ENCODE measurements at places on chromosomes 7 and 10.

DNA sequence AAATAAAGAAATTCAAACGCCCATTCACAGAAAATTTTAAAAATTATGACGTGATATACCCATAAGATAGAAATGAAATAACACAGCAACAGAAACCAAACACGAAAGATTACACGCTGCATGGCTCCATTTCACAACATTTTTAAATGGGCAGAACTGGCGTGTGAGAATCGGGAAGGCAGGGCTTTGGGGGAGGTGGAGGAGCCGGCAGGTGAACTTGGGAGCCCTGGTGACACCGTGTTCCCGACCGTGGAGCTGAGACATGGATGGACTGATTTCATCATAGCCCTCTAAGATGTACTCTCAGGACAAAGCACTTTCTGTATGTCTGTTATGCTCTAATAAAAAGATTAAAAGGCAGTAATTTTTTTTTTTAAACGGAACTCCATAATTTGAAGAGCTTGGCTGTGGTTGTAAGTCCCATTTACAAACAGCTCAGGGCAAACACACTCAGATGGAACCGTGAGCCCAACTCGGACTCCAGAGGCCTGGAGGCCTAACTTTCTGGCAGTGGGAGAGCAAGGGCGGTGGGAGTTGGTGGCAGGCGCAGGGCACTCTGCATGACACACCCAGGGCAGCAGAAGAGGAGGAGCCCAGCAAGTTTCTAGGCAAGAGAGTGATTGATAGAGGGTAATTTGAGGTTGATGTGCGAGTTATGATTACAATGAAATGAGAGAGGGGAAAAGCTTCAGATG, 203.4 kb downstream of the MAD1L1 start:
- DNase-seq = no peak

DNA sequence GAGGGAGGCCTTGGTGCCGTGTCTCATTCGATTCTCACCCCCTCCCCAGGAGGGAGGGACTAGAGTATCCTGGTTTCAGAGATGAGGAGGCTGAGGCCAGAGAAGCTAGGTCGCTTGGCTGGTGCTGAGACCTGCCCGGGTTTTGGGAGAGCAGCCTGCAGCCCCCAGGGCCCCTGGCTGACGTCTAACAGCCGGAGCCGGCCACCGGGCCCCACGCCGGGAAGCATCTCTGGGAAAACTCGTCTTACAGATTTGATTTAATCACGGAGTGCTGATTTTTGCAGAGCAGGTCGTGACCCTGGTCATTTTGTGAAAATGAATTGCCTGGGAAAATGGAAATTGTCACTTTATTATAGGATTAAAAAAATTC, 97.5 kb downstream of the MICALL2 start:
- no peak for DNase-seq

GRCh38 chr10:110006358-110007160, 1.2 kb upstream of the ADD3 start:
- DNase-seq = no peak

DNA sequence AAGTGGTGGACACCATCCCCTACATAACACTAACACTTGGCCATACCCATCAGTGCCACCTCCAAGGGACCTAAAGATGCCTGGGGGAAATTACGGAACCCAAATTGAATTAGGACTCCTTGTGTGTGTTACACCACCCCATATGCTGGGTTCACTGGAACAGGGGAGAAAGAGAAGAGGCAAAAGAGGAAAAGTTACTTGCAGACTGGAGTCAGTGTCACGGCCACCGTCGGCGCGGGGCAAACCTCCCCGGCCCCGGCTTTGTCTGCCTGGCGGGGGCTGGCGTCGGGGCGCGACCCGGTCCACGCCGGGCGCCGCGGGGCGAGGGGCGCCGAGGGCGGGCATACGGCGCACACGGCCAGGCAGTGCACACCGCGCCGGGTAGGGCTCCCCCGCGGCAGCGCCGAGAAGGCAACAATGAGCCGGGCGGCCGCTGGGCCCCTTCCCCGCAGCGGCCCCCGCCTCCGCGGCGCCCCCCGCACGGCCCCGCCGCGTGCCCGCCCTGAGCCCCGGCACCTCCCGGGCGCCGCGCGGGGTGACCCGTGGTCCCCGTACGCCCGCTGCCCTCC, 171.1 kb downstream of the FAM107B start:
- DNase-seq = peak; percentile 7

DNA sequence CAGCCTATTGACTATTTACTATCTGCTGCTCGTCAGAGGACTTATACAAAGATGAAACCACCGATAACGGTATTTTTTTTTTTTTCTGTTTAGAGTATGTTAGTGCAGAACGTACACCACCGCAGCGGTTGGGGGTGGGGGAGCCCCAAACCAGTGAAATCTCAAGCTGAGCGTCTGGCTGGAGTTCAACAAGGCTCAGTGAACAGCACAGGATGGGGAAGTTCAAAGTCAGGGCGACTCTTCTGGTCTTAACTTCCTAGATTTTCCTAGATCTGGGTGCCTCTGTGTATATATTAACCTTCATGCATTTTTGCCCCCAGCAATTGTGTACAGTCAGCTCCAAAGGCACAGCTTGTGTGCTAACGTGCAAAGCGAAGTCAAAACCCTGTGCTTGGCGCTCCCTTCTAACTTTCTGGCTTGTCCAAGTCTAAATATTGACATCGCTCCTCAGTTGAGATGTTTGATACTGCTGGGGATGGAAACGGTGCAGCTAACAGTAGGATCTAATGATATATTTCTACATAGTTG, 1.1 kb downstream of the RHOBTB1 start:
- no peak for DNase-seq

DNA sequence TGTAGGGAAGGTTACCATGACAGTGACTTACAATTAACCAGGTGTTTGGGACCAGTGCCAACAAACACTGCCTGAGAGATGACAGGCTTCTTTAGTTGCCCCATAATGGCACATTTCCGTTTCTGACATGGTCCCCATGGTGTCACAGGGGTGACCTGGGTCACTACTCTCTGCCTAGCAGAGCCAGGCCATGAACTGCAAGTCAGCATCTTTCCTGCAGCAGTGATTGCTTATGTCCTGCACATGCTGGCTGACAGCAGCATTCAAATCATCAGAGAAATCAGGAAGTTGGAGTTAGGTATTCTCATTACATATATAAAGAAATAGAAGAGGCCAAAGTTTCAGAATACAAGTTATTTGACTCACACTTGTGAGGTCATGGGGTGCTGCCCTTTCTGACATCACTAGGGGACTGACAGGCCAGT, 47.1 kb upstream of the ZNRF2 start:
- peak; percentile 59 for DNase-seq

DNA sequence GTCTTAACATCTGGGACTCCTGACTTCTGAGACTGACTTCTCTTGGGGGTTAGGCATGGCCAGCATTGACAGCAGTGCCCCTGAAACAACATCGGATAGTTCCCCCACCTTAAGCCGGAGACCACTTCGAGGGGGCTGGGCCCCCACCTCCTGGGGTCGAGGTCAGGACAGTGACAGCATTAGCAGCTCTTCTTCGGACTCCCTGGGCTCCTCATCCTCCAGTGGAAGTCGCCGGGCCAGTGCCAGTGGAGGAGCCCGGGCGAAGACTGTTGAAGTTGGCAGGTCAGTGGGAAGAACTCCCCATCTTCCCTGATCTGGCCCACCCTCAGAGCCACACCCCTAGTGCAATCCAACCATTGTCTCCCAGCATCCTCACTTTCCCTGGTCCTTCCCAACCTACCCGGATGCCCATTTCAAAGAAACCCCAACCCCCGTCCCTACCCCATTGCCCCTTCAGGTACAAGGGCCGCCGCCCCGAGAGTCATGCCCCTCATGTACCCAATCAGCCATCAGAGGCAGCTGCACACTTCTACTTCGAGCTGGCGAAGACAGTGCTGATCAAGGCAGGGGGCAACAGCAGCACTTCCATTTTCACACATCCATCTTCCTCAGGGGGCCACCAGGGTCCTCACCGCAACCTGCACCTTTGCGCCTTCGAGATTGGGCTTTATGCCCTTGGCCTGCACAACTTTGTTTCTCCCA, 12.1 kb downstream of the ZSWIM8 start:
- DNase-seq = no peak

- DNase-seq = no peak
Measured at GRCh38 chr7:151271699-151272355, 23.3 kb upstream of the SMARCD3 start.

DNA sequence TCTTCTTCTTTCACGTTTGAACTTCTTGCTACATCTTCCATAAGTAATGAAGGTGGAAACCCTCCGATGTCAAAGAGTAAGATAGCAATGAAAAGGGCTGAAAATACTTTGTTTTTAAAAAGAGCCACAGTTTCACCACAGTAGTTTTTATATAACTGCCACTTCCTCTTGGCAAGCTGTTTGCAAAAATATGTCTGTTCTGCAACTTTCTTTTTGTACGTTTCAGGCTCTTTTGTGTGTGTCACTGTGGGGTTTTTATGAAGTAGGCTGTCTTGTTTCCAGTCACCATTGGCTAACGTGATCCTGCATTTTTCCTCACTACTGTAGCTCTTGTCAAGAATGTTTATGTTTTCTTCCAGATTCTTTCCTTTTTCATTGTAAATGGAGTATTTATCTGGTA, 55.6 kb downstream of the SLC16A9 start:
- DNase-seq = no peak

DNA sequence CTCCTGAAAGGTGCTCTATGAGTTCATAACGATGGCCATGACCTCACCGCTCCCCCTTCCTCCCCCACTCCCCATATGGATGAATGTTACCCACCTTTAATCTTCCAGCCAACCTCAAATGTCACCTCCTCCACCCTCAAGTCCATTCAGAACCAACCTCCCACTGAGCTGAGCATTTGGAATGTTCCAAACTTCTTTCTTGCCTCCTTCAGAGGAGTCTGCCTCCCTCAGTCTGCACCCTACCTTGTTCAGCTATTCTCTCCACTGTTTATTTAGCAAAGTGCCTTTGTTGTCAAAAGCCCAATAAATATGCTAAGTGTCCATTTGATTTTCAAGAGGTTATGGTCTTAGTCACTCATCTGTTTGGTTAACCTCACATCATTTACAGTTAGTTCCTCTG, 22.9 kb upstream of the MTPAP start:
- peak; percentile 32 for DNase-seq

DNA sequence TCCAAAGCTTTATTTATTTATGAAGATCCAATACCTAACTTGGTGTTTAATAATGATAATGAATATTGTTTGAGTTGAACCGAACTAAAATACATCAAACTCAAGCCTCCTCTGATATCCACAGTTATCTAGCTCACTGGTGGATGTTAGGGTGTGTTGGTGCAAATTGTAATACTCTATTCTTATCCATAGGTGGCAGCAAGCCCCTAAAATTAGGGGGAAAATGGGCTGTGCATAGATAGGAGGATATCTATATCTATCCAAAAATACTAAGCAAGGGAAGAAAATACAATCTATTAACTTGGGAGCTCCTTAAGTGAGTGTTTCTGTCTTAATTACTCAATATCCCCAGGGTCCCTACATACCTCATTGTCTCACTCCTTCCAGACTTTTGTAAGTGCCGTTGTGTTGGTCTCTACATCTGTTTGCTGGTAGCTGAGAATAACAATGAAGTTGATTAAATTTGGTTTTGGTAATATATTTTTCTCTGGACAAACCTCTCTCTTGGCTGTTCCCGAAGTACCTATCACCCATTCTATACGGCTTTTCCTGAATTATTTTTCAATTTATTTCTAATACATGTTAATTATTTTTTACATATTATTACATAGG, 55.0 kb upstream of the VWDE start:
- peak; percentile 59 for DNase-seq

DNA sequence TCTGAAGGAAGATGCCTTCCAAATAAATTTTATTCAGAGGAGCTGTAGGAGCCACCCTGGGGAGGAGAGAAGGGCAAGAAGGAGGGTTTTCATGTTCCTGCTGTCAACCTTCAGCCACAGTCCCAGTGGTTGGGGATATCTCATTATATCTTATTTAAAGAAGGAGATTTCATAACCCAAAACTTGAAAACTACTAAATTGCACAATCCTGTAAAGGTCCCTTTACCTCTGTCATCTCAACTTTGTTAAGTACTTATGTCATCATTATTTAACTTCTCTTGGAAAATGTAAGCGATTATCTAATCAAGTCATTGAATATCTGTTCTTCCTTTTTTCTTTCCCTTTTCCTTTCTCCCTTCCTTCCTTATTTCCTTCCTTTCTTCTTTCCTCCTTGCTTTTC, 794.5 kb upstream of the IGFBP3 start:
- no peak for DNase-seq

GRCh38 chr7:106430103-106430502, 145.3 kb upstream of the NAMPT start:
- no peak for DNase-seq

DNA sequence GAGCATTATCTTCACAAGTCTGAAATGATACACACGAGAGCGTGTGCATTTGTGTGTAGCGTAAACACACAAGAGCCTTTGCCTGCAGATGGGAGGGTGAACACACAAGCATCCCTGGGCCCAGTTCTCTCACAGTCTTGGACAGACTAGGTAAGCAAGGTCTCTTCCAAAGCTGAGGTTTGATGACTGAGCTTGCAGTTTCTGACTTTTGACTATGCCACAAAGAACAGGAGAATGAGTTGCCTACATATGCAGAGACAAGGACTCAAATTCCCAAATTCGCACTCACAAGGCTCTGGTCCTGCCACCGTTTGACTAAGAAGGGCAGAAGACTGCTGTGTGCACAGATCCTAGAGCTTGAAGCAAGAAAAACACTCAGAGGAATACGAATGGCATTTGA, 55.8 kb downstream of the FAM53B start:
- DNase-seq = no peak

DNA sequence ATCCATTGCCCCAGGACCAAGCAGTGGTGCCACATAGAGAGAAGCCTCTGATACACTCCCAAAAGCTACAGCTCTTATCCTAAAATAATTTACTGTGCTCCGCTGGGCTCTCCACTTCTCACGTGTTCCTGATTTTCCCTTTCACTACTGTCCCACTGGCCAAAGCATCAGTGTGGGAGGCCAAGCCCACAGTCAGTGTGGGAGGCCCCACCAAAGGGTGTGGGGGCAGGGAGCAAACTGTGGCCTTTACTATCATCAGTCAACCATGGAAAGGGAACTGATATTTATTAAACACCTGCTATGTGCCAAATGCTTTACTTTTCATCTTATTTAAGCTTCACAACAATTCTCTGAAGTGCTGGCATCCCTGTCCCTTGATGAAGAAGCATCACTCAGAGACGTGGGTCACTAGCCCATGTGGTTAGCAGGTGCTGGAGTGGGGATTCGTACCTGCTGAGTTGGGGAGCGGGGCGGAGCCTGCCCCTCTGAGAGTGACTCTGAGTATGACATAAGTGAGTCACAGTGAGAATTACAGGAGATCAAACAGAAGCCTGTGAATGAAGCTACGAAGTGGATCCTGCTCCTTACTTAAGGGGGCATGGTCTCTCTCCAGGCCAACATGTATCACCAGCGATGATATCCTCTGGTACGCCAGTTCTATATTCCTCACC, 50.4 kb downstream of the PYROXD2 start:
- no peak for DNase-seq

Measured in NCI-H345 (cell line).